Activated T-cell treated with anti-CD3 and anti-CD28 coated beads, Interleukin-2, amount 50 U/mL, for 4 hours (primary cell): ENCODE measurements at places on chromosomes 13 and 19.

GRCh38 chr13:67299751-67300150 is 69.6 kb upstream of the PCDH9 start:
- DNase-seq = no peak

DNA sequence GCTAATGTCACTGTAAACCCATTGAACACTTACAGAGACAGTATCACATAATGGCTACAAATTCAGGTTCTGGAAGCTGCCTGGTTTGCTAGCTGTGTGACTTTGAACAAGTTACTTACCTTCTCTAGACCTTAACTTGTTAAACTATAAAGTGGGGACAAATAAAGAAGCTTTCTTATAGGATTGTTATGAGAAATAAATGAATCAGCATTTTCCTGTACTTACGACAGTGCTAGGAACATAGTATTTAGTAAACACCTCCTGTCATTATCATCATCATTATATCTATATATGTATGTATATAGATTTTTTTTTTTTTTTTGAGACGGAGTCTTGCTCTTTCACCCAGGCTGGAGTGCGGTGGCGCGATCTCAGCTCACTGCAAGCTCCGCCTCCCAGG is 54.9 kb downstream of the CDK8 start:
- DNase-seq = no peak

GRCh38 chr13:22937953-22938352 is 242.8 kb upstream of the SGCG start:
- no peak for DNase-seq

DNA sequence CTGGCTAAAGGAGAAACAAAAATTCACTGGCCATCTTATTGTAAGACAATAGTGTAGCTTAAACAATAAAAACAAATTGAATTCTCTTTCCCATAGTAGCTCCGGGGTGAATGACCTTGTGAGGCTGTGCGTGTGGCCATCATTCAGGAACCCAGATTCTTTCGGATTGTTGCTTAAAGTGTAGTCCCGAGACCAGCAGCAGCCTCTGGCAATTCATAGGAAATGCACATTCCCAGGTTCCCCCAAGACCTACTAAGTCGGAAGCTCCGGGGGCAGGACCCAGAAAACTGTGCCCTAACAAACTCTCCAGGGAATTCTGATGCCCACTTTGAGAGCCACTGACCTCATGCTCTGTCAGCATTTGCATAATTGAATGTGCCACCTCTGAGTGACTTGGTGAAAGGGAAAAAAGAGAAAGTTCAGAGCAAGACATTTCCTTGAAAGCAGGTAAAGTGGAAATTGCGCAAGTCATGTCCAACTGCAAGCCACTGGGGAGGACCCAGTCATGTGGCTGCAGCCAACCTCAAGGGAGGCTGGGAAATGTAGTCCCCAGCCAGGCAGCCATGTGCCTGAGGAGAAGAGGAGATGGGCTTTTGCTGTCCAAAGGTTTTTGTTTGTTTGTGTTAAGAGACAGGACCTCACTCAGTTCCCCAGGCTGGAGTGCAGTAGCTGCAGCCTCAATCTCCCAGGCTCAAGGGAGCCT is 50.7 kb upstream of the PNMA8B start:
- no peak for DNase-seq

GRCh38 chr19:39082745-39083598 is 1.2 kb upstream of the ACP7 start:
- DNase-seq = no peak
